ENCODE measurements at places on chromosomes 7 and 10.

DNA sequence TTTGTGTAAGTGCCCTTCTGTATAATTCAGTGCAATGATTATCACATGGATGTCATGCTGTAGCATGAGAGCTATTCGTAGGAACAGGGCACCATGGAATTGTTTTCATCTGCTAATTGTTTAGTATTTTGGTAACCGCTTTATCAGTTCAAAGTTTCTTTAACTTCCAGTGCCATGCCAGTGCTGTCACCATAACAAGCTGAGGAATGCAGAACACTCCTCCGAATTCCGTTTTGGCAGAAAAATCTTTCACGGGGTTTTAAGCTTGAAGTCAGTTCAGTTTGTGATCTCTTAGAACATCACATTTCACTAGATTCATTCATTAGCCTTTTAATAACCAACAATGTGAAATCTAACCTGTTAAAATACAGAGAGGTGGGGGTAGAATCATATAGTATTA is 117.2 kb upstream of the SEMA3C start:
- no peak for DNase-seq

DNA sequence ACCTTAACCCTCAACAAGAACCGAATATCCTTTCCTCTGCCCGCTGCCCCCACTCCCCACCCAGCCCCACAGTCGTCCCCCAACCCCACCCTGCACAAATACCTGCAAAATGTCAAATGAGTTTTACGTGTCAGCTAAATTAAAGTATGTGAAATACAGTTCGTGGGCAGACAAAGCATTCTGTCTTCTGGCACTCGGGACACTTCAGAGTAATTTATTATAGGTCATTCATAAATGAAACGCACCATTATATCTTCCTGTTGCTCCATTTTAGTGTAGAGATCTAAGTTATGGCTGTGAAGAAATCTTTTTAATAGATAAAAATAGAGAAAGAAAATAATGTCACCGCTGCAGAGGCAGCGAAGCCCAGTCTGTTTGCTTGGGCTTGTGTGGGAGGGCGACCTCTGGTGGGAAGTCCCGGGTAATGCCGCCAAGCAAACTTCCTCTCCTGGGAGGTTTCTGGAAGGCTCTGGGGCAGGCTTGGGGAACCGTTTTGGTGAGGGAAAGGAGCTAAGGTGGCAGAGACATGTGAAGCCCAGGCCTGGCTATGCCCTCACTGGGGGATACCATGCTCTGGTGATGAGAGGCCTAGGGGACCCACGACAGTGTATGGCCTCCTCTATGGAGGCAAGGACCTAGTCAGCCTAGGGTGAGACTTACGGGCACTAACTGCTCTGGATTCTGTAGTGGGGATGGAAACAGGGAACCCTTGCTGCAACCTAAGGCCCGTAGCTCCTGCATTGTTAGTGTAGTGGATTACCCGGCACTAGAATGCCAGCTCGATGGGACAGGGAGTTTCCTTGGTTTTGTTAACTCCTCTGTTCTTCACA is 604.9 kb downstream of the LRMDA start:
- DNase-seq, result no peak

DNA sequence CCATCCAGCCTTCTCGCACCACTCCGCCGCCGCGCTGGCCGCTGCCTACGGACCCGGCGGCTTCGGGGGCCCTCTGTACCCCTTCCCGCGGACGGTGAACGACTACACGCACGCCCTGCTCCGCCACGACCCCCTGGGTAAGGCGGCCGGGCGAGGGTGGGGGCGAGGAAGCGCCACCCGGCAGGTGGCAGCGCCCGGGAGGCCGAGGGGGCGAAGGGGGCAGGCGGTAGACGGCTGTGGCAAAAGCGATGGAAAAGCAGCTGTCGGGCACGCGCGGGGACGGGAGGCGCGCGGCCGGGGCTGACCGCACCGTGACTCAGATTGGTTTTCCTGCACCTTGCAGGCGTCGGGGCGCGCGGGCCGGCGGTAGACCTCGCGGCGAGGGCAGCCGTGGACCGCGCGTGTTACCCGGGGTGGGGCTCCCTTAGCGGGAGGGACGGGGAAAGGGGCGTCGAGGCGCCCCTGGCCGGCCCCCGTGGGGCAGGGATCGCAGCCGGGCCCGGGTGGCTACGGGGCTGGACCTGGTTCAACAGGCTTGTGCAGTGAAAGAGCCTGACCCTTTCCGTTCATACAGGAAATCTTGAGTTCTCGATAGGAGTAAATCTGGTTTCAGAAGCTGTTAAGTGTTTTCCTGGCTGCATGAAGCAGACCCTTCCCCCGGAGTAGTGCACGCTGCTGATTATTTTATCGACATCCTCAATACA is 608 bp downstream of the HHEX start:
- DNase-seq, result no peak

DNA sequence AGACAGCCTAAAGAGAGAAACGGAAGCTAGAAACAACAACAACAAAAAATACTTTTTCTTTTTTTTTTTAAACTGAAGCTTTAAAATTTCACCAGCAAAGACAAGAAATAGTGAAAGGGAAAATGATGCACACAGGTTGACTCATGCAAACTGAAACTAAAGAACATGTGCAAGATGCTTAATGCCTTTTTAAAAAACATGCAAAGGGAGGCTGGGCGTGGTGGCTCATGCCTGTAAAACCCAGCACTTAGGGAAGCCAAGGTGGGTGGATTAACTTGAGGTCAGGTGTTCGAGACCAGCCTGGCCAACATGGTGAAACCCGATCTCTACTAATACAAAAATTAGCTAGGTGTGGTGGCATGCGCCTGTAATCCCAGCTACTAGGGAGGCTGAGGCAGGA is 15.1 kb upstream of the CUBN start:
- DNase-seq, result no peak

- DNase-seq, result no peak
Observed at GRCh38 chr7:91383053-91383904, 119.0 kb downstream of the FZD1 start.
